ENCODE measurements at places on chromosomes 5 and 9. TPM values are rescaled to one million over a fixed set of nuclear protein-coding genes. Genes with fewer than 3 reads are reported as not detected.

DNA sequence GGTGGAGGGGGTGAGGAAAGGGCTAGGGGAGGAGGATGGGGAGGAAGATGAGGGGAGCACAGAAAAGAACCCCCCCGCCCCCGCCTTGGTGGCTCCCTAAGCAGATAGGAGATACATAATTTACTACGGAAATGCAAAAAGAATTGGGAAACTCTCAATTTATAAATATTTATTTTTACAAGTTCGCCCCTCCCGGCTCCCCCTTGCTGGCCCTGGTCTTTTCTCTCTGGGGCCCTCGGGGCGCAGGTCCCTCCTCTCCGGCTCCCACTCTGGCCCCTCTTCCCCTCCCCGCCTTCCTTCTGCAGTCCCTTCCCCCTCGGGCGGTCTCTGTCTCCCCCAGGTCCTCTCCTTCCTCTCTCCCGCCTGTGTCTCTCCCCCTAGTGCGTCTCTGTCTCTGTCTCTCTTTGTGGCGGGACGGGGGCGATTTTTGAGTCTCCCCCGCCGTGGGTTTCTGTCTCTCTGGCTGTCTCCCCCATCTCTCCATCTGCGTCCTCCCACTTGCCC, 173.6 kb upstream of the IER5L start:
- no peak overlapping the region for H3K27ac ChIP-seq
- no peaks in the 10 kb centered on the region for H3K27me3 ChIP-seq
- peak; percentile 48 for DNase-seq
- H3K36me3 ChIP-seq: no peaks in the 10 kb centered on the region
- peaks cover 6% of the 10 kb centered on the region for H3K4me1 ChIP-seq
- no peak overlapping the region for H3K4me3 ChIP-seq

The SMARCA2 gene
- 69.1 TPM for total RNA-seq

The TAF11L9 gene
- total RNA-seq: not detected

DNA sequence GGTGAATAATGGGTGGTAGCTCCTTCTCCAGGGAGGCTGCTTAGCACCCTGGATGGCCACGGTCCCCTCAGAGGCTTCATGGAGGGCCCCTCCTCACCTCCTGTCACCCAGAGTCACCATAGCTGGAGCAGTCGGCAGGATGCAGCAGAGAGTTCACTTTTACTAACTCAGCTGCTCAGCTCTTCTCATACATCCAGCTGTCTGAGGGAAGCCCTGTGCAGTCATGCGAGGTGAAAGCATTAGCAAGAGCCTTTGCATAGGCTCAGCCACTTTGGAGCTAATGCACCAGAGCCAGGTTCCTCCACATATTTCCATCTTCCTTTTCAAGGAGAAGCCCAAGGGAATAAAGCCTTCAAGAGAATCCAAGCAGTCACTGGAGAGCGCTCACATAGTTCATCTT, 499.2 kb downstream of the BNC2 start:
- DNase-seq: no peak
- no peaks in the 10 kb centered on the region for H3K27me3 ChIP-seq
- H3K4me1 ChIP-seq: no peaks in the 10 kb centered on the region
- no peaks in the 10 kb centered on the region for H3K36me3 ChIP-seq
- H3K27ac ChIP-seq: no peak overlapping the region

DNA sequence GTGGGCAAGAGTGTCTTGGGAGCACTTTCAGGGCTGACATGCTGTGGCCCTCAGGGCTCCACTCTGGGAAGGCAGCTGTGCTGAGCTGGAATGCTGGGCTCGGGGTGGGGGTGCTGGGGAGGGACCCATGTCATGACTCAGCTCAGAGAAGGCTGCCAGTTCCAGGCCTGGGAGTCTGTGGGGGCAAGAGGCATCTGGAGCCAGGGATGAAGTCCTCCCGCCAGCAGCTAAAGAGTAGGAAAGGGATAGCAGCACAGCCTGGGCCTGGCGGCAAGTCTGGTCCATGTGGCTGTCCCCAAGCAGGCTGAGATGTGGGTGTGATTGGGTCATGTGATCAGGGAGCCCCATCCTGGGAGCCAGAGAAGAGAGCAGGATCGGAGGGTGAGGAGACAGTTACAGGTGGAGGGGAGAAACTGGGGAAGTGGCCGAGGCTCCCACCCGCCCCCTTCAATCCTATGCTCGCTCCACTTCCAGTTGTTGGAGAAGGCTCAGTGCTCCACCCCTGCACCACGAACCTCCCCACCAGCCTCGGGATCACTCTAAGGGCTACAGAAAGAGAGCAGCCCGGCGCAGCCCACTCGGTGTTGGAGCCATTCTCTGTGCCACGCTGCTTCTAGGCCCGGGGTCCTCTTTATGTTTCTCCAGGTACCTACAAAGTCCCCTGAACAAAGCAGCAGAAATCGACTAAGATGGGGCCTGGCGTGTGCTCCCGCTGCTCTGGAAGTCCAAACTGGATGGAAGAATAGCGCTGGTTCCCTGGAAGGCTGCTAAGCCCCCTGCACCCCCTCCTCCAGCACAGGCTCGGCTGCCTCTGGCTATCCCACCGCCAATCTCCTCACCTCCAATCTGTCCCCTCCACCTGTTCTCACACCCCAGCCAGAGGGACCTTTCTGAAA, 12.0 kb downstream of the PDGFRB start:
- no peaks in the 10 kb centered on the region for H3K27me3 ChIP-seq
- H3K36me3 ChIP-seq: no peaks in the 10 kb centered on the region
- H3K27ac ChIP-seq: peak overlapping the region; percentile 31
- H3K4me1 ChIP-seq: no peaks in the 10 kb centered on the region

DNA sequence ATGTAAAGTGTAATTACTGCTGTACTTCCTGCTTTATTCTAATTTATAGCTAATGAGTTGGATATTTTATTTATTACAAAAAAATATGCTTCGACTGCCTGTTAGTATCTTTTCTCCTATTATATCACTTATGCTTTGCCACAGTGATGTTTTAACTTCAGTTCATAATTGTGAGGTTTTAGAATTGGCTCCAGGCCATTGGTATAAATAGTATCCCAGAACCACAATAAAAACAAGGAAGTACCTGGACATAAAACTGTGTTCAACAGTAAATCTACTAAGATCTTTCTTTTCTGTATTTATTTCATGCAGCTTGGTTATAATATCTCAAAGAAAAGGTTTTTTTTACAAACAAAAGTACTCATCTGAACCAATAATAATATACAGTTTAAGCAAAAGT, 354.3 kb upstream of the CDH9 start:
- no peaks in the 10 kb centered on the region for H3K27me3 ChIP-seq
- H3K4me1 ChIP-seq: no peaks in the 10 kb centered on the region

The SVEP1 gene
- total RNA-seq: 1.6 TPM

DNA sequence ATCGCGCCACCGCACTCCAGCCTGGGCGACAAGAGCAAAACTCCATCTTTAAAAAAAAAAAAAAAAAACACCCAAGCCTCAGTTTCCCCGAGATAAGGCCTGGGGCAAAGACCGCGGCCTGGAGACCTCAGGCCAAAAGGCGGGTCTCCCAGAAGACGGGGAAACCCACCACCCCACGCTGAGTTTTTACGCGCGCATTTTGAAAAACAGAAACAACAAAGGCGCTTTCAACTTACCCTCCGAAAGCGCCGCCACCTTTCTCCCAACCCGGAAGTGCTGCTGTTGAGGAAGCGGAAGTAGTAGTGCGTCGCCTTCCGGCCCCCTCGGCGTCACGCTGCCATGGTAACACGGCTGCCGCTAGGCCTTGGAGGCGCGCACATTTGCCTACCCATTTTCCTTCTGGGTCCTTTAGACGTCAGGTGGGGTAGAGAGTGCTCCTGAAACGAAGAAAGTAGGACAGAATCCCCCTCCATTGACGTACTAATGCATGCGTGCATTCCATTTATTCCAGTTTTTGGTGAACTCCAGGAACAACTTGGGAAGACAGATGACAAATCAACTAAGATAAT, at the start of gene TTF1:
Gene TTF1, minus strand, starts transcription at position 287 of the 569 bp plus-strand sequence. CDS start 4,019 bp downstream, outside the sequence.
- peak within 1 kb of the TSS; percentile 69 for H3K4me3 ChIP-seq
- H3K27me3 ChIP-seq: peaks cover 8% of the 10 kb centered on the region
- H3K27ac ChIP-seq: peak within 1 kb of the TSS; percentile 39
- H3K4me1 ChIP-seq: peaks cover 17% of the 10 kb centered on the region

The PLCXD3 gene
- 1.0 TPM for total RNA-seq

- no peaks in the 10 kb centered on the region for H3K4me1 ChIP-seq
- H3K27ac ChIP-seq: no peak overlapping the region
- no peaks in the 10 kb centered on the region for H3K36me3 ChIP-seq
- no peak overlapping the region for H3K4me3 ChIP-seq
- H3K27me3 ChIP-seq: no peaks in the 10 kb centered on the region
- DNase-seq: no peak
These were observed 192.5 kb upstream of the DAPK1 start for GRCh38 chr9:87305151-87305550.

DNA sequence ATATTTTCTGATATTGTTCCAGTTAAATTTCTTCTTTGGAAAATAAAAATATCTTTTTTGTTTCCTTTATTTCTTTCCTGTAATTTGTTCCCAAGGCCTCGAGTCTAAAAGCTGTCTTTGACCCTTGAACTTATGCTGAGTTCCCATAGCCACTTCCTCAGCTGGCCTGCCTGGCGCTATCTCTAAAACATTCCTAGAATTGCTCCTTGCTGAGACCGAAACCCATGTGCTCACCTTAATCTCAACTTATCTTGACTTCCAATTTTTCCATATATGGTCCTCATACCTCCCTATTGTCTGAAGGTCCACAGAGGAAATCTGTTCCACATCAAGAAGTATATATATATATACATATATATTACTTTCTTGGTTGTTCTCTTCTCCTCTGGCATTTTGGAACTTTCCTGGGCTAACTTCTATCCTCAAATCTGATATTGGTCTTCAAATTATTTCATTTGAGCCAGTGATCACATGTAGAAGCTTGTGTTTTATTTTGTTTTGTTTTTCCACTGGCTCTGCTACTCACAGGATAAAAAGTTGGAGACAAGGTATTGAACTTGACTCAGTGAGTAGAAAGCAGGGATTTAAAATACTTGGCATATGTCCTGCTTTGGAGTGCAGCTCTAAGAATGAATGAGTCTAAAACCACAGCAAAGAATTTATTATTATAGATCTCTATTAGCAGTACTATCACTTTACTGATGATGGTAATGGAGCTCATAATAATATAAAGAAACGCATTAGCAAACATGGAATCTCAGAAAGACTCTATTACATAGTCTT, 45.2 kb downstream of the ENC1 start:
- H3K4me3 ChIP-seq: no peak overlapping the region
- peak overlapping the region; percentile 7 for H3K27ac ChIP-seq
- no peak for DNase-seq
- no peaks in the 10 kb centered on the region for H3K4me1 ChIP-seq
- no peaks in the 10 kb centered on the region for H3K27me3 ChIP-seq

The SMIM32 gene
- total RNA-seq: 0.25 TPM

GRCh38 chr5:56605231-56605630, 210.1 kb upstream of the MAP3K1 start:
- H3K36me3 ChIP-seq: no peaks in the 10 kb centered on the region
- no peaks in the 10 kb centered on the region for H3K27me3 ChIP-seq
- no peak for DNase-seq
- no peaks in the 10 kb centered on the region for H3K4me1 ChIP-seq

The TLX3 gene
- not detected for total RNA-seq

DNA sequence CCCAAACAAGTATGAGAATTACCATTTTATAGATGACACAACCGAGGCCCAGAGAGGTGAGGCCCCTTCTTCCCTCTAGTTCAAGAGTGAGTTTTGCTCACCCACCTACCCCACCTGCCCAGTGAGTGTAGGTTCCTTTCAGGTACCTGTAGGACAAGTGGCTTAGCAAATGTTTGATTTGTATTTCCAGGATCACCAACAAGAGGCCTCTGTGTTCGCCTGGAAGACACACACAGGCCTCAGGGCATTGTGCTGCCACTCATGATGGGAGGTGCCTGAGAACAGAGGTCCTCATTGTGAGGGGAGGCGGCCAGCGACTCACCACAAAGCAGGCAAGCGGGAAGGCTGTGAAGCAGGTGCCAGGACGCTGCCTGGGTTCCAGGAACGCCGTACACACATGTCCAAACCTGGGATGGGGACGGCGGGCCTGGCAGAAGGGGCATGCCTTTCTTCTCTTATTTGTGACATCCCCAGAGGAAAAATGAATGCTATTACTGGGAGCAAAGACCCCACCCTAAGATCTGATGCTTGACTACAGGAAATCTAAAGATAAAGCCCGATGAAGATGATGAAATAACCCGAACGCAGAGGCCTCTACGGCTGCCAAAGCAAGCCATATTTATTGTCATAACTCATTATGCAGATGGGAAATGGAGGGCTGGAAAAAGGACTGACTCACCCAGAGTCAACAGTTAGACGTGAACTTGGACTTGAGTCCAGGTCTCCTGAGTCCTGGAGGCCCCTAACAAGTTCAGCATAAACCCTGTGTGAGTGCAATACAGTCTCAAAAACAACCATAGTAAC, 60.2 kb upstream of the SLC25A51 start:
- H3K27ac ChIP-seq: no peak overlapping the region
- H3K4me1 ChIP-seq: no peaks in the 10 kb centered on the region
- H3K36me3 ChIP-seq: no peaks in the 10 kb centered on the region
- DNase-seq: no peak

DNA sequence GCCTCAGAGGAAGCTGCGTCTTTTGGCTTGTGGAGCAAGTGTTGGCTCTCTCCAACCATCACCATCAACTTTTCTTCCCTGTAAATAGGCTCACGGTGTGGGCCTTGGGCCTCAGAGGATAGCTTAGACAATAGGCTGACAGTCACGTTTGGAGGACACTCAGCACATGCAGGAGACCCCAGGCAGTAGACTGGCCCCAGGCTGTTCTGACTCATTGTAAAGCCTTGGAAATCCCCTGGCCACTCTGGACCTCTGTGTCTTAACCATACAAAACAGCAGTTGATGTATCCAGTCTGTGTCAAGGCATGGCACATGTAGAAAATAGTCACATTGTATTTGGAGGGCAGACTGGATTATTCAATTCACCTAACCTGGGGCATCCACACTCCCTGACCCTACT, 18.6 kb downstream of the CD74 start:
- no peak overlapping the region for H3K27ac ChIP-seq
- H3K4me3 ChIP-seq: no peak overlapping the region
- H3K4me1 ChIP-seq: no peaks in the 10 kb centered on the region
- peaks cover 19% of the 10 kb centered on the region for H3K36me3 ChIP-seq
- DNase-seq: no peak
- H3K27me3 ChIP-seq: no peaks in the 10 kb centered on the region

DNA sequence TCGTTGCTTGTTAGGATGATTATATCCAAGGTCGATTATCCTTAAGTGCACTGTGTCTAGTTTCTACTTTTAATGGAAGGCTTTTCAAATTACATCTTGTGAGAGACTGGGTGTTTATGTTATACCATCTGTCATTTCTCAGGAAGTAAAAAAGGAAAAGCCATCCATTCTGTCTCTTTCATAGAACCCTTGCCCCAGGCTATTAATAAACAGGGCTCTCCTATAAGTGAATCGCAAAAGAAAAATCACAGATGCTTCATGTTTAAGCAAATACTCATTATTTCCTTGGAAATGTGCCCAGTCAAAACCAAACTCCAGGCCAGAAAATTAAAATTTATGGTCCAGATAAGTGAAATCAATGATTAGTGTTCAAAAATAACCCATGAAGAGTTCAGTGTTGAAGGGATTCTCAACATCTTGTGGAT, 58.1 kb downstream of the STARD4 start:
- H3K27ac ChIP-seq: no peak overlapping the region
- H3K27me3 ChIP-seq: no peaks in the 10 kb centered on the region
- H3K4me1 ChIP-seq: no peaks in the 10 kb centered on the region
- H3K36me3 ChIP-seq: no peaks in the 10 kb centered on the region

GRCh38 chr5:130116462-130116861, 212.2 kb downstream of the CHSY3 start:
- no peak overlapping the region for H3K27ac ChIP-seq
- DNase-seq: no peak
- no peaks in the 10 kb centered on the region for H3K27me3 ChIP-seq
- no peak overlapping the region for H3K4me3 ChIP-seq
- no peaks in the 10 kb centered on the region for H3K36me3 ChIP-seq

The TTC16 gene
- total RNA-seq: 0.12 TPM

GRCh38 chr5:138029501-138029900, 3.4 kb downstream of the FAM13B start:
- H3K4me1 ChIP-seq: no peaks in the 10 kb centered on the region
- H3K36me3 ChIP-seq: no peaks in the 10 kb centered on the region
- H3K4me3 ChIP-seq: no peak overlapping the region
- no peaks in the 10 kb centered on the region for H3K27me3 ChIP-seq
- no peak for DNase-seq
- H3K27ac ChIP-seq: no peak overlapping the region

All from right lobe of liver (tissue), 6 donors.